ENCODE measurements at places on chromosomes 2 and 18. TPM values are rescaled to one million over a fixed set of nuclear protein-coding genes. Genes with fewer than 3 reads are reported as not detected.

- ATAC-seq, result no peak
Measured at GRCh38 chr2:123162400-123163016, 862.6 kb upstream of the CNTNAP5 start.

The C2orf81 gene
- 0.56 TPM for total RNA-seq

GRCh38 chr18:57660961-57661360, 39.3 kb upstream of the NARS1 start:
- ATAC-seq, result no peak

- ATAC-seq, result no peak
Measured at GRCh38 chr18:506264-506663, 5.8 kb upstream of the COLEC12 start.

GRCh38 chr18:36300211-36300610, 2.7 kb downstream of the FHOD3 start:
- ATAC-seq, result no peak

The GBX2 gene
- not detected for total RNA-seq

GRCh38 chr2:98759338-98759737, 28.4 kb upstream of the MGAT4A start:
- ATAC-seq, result no peak

The SULT6B1 gene
- total RNA-seq, result not detected

DNA sequence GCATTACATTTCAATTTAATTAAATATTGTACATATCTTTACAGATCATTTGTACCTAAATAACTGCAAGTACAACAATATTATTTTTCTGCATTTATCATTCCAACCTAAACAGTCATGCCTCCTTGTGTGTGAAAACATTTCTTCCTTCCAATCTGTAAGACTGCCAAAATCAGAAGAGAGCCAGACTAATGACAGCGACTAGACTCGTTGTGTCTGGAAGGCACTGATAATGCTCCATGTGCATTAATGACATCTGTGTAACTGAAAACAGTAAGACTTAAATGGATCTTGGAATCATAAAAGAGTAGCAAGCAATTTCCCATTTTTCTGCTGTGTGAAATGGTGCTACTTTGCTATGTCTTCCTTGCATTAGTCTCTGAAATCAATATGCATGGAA, 278.0 kb upstream of the DSEL start:
- no peak for ATAC-seq

DNA sequence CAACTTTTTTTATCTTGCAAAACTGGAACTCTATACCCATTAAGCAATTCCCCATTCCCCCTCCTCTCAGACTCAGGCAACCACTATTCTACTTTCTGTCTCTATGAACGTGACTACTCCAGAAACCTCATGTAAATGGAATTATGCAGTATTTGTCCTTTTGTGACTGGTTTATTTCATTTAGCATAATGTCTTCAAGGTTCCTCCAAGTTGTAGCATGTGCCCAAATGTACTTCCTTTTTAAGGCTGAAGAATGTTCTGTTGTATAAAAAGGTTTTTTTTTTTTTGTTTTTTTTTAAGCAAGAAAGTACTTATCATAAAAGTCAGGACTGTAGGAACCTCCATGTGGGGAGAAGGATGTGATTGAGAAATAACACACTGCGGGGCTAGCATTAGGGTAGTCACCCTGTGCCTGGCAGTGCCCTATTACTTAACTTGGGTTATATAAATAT, 262.9 kb upstream of the FBXO11 start:
- no peak for ATAC-seq

The ZFP36L2 gene
- 71.0 TPM for total RNA-seq

The ASB1 gene
- 12.3 TPM for total RNA-seq

GRCh38 chr18:62738639-62739038, 23.3 kb downstream of the PHLPP1 start:
- no peak for ATAC-seq

GRCh38 chr2:43022896-43023295, 203.5 kb downstream of the ZFP36L2 start:
- no peak for ATAC-seq

The KLHL41 gene
- 0.40 TPM for total RNA-seq
